RPMI7951 (cell line): ENCODE measurements at places on chromosomes 2 and 18. TPM values are rescaled to one million over a fixed set of nuclear protein-coding genes. Genes with fewer than 3 reads are reported as not detected.

DNA sequence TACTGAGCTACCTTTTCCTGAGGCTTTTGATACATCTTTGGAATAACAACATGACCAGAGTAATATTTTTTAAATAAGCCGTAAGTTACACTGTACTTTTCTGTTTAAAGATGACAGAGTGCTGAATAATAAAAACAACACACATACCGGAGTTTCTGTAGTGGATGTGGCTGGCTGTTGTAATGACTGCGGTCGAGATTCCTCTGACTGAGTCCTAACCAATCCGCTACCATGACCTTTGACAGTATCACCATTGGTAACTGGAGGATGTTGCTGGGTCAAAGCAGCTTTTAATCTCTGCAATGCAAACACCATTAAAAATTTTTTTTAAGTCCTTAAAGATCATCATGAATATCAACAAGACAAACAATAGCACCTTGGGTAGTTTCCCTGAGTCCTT, 70.7 kb downstream of the ATF2 start:
- DNase-seq, result no peak

SAG gene
- 0.12 TPM in 1 of 2 replicates, not detected in the other for total RNA-seq

DNA sequence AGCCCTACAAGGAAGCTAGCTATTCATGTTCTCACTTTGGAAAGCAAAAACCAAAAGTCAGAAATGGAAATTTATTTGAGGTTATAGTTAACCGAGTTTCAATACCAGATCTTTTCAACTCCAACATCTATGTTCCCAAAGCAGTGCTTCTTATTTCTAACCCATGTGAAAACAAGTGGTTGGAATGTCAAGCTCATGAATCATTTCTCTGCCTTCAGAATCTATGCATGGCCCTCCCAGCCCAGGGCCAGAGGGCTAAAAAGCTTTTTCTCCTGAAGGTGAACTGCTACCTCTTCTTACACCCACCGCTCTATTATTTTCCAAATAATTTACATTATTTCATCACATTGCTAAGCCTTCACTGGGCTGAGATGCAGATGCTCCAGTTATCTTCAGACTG, 158.4 kb downstream of the SP3 start:
- no peak for DNase-seq

GRCh38 chr18:29377346-29377745, 1200.4 kb upstream of the CDH2 start:
- DNase-seq, result no peak

DNA sequence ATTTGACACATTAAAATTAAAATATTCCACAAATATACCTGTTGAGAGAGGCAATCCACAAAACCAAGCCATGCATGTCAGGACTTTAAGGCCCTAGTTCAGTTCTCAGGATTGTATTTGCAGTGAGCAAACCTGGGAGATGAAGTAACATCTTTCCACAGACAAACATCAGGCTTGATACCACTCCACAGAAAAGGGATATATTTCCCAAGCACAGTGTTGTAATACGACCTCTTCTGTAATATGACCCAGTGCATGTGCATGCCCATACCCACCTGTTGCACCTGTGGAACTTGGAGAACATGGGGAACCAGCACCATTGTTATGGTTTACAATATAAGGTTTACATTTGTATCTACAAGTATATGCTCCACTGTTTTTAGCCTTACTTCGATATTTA, 184.0 kb downstream of the PDE11A start:
- DNase-seq, result no peak

NEMP2 gene
- 5.9 and 11.7 TPM in 2 replicates for total RNA-seq

GRCh38 chr18:49851624-49852023, 38.3 kb upstream of the ACAA2 start:
- DNase-seq, result no peak

GRCh38 chr2:13581471-13581870, 864.7 kb downstream of the TRIB2 start:
- no peak for DNase-seq

GRCh38 chr2:197078535-197078934, 152.0 kb upstream of the PGAP1 start:
- DNase-seq, result no peak

GRCh38 chr18:74702950-74703349, 105.3 kb downstream of the ZNF407 start:
- DNase-seq, result no peak
